Right renal cortex interstitium (tissue), 3 donors: ENCODE measurements at places on chromosomes 3 and 15. TPM values are rescaled to one million over a fixed set of nuclear protein-coding genes. Genes with fewer than 3 reads are reported as not detected.

GRCh38 chr3:128439226-128439625 lies 27.5 kb downstream of the DNAJB8 start:
- DNase-seq: no peak

DNA sequence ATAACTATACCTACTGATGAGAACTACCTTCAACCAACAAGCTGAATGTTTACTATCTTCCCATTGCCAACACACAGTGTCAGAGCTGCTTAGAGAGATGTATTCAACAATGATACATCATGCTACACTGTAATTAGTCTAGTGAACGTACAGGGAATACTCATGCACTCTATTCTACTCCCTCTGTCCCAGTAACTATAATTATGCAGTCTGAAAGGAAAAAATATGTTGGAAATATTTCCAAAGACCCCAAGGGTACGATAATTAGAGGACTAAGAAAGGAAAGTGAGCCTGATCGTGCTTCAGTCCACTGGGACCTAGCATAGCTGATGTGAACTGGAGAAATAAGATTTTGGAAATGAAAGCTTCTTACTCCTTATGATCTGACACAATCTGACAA lies 36.9 kb upstream of the FSIP1 start:
- DNase-seq: no peak

- DNase-seq: no peak
Measured at GRCh38 chr15:47669221-47669620, 48.1 kb upstream of the SEMA6D start.

Gene AGTR1
- 21.4 TPM for polyA plus RNA-seq

Gene MRAS
- polyA plus RNA-seq: 34.6 TPM

DNA sequence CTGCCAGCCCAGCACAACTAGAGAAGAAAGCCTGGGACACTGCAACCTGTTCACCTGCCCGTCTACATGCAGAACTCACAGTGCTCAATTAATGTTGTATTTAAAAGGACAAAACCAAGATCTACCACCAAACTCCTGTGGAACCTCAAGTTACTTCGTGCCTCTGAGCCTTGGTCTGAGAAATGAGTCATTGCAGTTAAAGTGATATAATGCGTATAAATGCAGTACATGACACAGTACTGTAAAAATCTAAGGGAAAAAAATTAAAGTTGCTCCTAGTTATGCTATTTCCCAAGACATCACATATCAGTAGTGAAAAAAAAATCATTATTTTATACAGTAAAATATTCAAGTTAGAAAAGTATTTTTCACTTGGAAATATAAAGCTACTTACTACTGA lies 138.9 kb downstream of the ZIC4 start:
- DNase-seq: no peak

GRCh38 chr15:42385206-42385979 lies 26.1 kb downstream of the CAPN3 start:
- DNase-seq: no peak

- DNase-seq: no peak
Measured at GRCh38 chr3:81105789-81106488, 655.5 kb downstream of the GBE1 start.

Gene CRELD1
- polyA plus RNA-seq: 52.4 TPM

DNA sequence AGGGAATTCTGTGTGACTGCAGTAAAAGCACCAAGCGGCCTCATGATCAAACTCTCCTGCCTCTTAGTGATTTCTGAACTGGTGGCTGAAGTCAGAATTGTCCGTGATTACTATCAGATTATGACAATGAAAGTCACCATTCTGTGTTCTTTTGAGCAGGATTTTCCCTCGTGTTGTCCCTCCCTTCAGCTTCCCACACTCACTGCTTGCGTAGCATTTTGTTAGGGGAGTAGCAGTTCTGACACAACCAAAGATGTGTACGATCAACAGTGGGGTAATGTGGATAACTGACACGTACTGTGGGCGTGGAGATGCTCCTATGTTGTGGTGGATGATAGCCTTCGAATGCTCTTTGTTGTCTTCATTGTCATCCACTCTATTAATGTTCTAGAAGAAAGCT lies 67.8 kb upstream of the ICE2 start:
- no peak for DNase-seq

GRCh38 chr15:72511536-72511935 lies 37.4 kb downstream of the ARIH1 start:
- no peak for DNase-seq

DNA sequence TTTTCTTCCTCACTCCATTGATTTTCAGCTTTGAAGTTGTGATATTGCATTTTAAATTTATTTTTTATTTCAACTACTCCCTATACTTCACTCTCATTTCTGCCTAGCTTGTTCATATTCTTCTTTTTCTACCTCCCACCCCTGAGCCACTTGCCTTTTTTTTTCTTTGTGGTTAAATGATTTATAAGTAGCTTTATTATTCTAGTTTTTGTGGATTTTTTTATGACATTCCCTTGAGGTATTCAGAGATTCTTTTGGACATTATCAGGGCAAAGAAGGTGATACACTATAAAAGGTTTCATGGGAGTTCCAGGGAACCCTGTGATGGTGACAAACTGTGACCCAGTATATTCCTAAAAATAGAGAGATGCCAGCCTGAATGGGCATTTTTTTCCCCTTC lies 3.3 kb downstream of the C15orf61 start:
- no peak for DNase-seq

DNA sequence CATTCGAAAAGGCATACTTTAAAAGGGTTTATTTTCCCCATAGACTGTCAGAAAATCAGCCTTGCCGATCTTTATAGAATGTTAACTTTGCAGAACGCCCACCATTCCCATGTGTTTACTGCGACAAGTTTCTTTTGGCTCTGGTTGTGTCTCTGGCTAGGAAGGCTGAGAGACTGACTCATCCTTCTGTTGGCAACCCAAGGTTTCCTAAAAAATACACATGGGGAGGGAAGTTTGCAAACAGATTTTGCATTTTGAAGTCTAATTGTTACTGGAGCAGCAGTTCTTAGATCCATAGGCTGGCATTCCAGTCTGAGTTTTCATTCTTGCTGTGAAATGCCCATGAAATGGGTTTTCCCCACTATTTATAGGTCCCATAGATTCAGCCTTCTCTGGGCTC lies 37.9 kb upstream of the MINAR1 start:
- no peak for DNase-seq

DNA sequence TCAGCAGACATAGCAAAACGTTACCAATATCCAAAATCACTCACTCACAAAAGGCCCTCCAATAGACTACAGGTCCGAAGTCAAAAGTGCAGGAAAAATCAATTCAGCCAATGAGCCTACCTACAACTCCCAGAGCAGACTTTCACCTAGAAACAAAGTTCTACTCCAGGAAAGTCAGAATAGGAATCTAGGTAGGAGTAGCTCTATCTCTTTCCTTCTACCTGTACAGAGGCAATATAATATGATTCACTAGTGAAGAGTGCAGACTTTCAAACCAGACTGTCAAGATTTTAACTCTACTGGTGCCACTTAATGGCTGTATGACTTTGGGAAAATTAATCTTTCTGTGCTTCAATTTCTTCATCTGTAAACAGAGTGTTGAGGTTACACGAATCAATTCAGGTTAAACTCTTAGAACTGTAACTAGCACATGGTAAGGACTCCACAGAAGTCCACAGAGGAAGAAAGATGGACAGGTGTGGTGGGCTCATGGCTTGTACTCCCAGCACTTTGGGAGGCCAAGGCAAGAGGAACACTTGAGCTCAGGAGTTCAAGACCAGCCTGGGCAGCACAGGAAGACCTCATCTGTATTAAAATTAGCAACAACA lies 9.4 kb downstream of the DCUN1D1 start:
- no peak for DNase-seq

Gene EXD1
- polyA plus RNA-seq: not detected

Gene ISLR2
- 0.75 TPM for polyA plus RNA-seq

Gene ACTC1
- polyA plus RNA-seq: 4.1 TPM

Gene POMGNT2
- polyA plus RNA-seq: 21.7 TPM

DNA sequence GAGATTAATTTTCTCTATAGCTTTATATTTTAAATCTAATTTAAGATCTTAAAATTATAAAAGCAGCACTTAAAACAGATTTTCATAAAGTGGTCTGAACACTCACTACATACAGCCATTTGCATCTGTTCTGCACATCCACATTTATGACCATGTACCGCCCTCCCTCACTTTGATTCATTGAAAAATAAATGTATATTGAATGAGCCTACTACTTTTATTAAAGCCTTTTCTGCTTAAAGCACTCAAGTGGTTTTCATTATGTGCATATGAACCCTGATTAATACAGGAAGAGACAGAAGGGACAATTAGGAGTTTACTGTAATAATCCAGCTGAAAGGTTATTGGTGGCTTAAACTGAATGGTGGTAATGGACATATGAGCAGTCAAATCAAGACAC lies 129.4 kb downstream of the DLG1 start:
- DNase-seq: no peak

DNA sequence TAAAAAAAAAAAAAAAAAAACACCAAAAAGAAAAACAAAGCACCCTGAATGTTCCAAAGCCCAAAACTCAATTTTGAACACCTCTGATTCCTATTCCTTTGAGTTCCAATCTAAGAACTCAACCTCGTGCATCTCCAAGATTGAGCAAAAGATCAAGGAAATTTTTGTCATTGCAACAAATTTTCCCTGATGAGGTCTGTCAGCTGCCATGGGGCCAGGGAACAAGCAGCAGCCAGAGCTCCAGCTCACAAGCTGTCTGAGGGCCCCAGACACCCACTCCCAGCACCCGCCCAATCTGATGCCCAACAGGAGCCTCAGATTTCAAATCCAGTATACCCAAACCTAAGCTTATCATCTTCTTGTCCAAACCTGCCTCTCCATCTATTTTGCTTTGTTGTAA lies 87.6 kb upstream of the ACP3 start:
- DNase-seq: no peak

GRCh38 chr15:89677381-89677780 lies 1.8 kb downstream of the PLIN1 start:
- no peak for DNase-seq

DNA sequence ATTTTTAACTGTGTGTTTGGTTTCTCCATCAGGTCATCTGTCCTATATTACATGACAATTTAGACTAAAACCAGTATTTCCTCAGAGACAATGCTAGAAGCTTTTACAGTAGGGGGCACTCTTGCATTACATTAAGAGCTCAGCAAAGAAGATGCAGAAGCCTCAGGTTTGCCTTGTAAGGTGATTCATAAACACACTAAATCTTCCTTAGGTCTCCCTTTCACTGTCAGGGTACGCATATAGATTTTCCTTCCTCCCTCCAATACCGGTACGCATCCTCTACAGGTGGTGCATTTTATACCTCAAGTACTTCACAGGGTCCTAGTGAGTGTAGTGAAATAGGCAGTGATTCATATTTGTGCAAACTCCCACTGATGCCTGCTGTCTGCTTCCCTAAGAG lies 46.5 kb downstream of the CD86 start:
- peak; percentile 60 for DNase-seq

DNA sequence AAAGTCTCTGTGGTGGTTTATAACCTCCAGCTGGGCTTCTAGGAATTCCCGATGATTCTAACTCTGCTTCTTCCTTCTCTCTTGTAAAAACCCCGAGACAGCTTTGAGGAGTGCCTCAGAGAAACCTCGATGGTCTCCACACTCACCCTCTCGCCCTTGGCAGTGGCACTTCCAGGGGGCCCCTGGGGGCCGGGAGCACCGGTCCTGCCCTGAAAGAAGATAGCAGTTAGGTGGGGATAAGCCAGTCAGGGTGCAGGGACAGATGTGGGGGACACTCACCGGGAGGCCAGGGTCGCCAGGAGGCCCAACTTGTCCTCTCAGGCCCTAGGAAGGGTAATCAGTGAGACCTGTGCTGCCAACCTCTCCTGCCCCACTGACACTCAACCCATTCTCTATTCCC lies 9.7 kb downstream of the COL7A1 start:
- no peak for DNase-seq

GRCh38 chr3:95442766-95443165 lies 1371.6 kb upstream of the EPHA6 start:
- no peak for DNase-seq
